ENCODE measurements at places on chromosomes 1 and 21. TPM values are rescaled to one million over a fixed set of nuclear protein-coding genes. Genes with fewer than 3 reads are reported as not detected.

DNA sequence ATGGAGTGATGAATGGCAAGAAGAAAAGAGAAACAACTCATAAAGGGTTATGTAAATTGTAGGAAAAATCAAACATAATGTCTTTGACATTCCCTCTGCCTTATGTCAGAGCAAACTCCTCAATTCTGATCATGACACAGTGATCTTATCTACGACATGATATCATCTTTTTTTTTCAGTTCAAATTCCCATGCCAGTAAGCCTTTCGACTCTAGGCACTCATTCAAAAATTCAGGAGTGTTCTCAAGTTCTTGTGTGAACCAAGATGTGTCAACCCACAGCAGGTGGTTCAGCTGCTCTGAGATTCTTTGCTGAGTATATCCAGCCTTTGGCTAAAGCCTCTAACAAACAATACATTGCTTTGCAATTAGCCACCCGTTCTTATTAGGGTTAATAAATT is 97.1 kb upstream of the ESRRG start:
- no peak overlapping the region for H3K4me3 ChIP-seq
- H3K27ac ChIP-seq, result no peak overlapping the region
- no peaks in the 10 kb centered on the region for H3K27me3 ChIP-seq
- DNase-seq, result no peak

The SMIM1 gene
- not detected for total RNA-seq

- no peaks in the 10 kb centered on the region for H3K36me3 ChIP-seq
- H3K27ac ChIP-seq, result no peak overlapping the region
- no peak for DNase-seq
- peaks cover 10% of the 10 kb centered on the region for H3K27me3 ChIP-seq
- H3K4me1 ChIP-seq, result no peaks in the 10 kb centered on the region
- H3K4me3 ChIP-seq, result no peak overlapping the region
Measured at GRCh38 chr1:14715802-14716201, 117.3 kb downstream of the KAZN start.

The ANP32E gene
- 164 TPM for total RNA-seq

The FCRL2 gene
- not detected for total RNA-seq

- H3K27ac ChIP-seq, result no peak overlapping the region
- H3K4me3 ChIP-seq, result no peak overlapping the region
- H3K36me3 ChIP-seq, result no peaks in the 10 kb centered on the region
- H3K27me3 ChIP-seq, result peaks cover 2% of the 10 kb centered on the region
- DNase-seq, result no peak
Measured at GRCh38 chr1:235532360-235532759, 28.1 kb upstream of the B3GALNT2 start.

- no peak overlapping the region for H3K27ac ChIP-seq
- no peak overlapping the region for H3K4me3 ChIP-seq
- H3K4me1 ChIP-seq, result peaks cover 24% of the 10 kb centered on the region
- peak; percentile 67 for DNase-seq
Measured at GRCh38 chr1:229258031-229258756, 12.7 kb upstream of the RAB4A start.

DNA sequence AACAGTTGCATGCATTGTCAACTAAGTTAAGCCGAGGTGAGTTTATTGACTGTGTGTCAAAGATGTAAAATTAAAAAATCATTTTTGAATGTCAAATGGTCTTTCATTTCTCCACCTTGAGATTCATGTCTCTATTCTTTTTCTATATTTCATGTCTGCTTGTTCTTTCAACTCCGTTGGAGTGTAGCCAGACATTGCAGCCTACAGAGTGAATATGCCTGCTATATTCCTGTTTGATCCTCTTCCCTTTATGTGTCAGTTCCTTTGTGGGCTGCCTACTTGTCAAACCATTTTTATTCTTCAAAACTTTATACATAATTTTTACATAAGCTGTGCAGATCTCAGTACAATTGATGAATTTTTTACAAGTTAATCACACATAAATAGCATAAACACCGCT is 1325.8 kb upstream of the PRMT6 start:
- DNase-seq, result no peak
- no peak overlapping the region for H3K4me3 ChIP-seq
- no peaks in the 10 kb centered on the region for H3K27me3 ChIP-seq
- no peak overlapping the region for H3K27ac ChIP-seq

The IFNAR2 gene
- 16.9 TPM for total RNA-seq

The CD48 gene
- 816 TPM for total RNA-seq

The IGSF3 gene
- 0.24 TPM for total RNA-seq

Data from natural killer cell treated with Interleukin-12 subunit alpha and Interleukin-12 subunit beta and Interleukin-15 and Interleukin-18, amount 100 ng/mL, for 72 hours (primary cell).